ENCODE measurements at places on chromosomes 16 and 17. TPM values are rescaled to one million over a fixed set of nuclear protein-coding genes. Genes with fewer than 3 reads are reported as not detected.

- DNase-seq: no peak
Measured at GRCh38 chr16:89095491-89095951, 1.9 kb downstream of the ACSF3 start.

GRCh38 chr17:62178579-62178978 lies 113.5 kb upstream of the MED13 start:
- no peak for DNase-seq

DNA sequence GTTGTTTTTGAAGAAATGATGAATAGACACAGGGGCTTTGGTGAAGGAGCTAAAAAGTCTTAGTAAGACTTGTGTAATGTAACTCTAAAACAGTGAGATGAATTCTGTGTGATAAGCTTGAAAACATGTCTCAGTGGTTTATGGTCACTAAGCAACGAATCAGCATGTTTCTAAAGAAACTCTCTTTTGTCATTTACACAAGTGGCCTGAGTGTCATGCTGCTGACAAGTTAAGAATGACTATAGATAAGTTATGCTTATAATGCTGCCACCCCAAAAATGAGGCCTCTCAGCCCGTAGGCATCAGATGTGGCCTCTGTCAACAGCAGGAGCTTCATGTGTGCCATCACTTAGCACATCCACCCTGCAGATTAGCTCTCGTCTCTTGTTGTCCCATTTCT lies 8.7 kb downstream of the COX10 start:
- DNase-seq: no peak

DNA sequence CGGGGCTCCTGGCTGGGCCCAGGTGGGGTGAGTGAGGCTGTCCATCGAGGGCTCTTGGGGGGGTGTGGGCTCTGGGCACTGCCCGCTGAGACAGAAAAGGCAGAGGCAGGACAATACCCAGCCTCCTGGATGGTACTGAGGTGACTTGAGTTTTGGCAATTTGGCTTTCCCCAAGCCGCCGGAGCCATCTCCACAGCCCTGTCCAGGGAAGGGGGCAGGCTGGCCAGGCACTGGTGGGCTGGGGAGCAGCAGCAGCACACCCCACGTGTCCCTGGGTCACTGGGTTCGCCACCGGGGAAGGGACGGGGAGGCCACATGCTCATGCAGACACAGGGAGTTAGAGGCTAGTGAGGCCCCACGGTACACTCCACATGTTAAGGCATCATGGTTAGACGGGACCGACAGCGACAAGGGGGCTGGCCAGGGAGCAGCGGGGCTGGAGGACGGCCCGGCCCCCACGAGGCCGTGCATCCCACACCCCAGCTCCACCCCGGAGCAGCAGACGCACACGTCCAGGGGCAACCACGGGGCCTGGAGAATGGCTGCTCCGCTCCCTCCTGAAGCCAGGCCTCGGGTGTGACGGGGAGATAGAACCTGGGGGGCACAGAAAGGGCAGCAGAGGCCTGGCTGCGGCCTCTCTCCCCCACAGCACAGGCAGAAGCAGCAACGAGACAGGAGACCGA lies 3.0 kb downstream of the ARHGDIA start:
- DNase-seq: no peak

- DNase-seq: no peak
Measured at GRCh38 chr17:62790564-62790986, 17.5 kb downstream of the MARCHF10 start.

DNA sequence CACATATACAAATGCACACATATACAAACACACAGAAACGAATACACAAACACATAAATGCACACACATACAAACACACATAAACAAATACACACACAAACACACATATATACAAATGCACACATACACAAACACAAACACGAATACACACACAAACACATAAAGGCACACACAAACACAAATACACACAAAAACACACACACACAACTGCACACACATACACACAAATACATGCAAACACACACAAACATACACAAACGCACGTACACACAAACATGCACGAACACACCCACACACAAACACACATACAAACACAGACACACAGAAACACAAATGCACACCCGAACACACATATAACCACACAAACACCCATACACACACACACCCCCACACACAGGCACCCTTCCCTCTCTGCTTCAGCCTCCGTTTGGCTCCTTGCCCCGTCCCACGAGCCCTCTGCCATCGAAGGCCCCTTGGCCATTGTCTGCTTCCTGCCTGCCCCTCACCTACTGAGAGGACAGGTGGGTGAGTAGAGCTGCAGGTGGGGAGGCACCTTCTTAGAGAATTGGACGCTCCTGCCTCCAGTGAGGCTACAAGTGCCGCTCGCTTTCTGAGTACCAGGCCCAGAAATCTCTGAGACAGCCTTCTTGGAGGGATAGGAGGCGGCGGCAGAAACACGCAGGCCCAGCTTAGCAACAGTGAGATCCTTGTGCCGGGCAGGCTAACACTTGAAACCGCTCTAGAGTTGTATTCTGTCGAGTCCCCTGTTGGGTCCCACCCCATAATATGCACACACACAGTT lies 331.2 kb downstream of the FOXL1 start:
- DNase-seq: no peak

- DNase-seq: no peak
Measured at GRCh38 chr17:68776451-68776850, 175.3 kb upstream of the FAM20A start.

GRCh38 chr16:27698266-27698665 lies 148.3 kb downstream of the KATNIP start:
- no peak for DNase-seq

GRCh38 chr17:34099859-34100515 lies 155.1 kb upstream of the CCL2 start:
- no peak for DNase-seq

The SIAH1 gene
- 77.7 TPM for total RNA-seq

The VMO1 gene
- 1.5 TPM for total RNA-seq

The KRTAP3-2 gene
- not detected for total RNA-seq

The PRRT2 gene
- 4.6 TPM for total RNA-seq

The CCL4 gene
- total RNA-seq: 1.8 TPM

The GUCY2D gene
- total RNA-seq: not detected

Measured in stomach (tissue), 19 donors.